ENCODE measurements at places on chromosomes 11 and 22.

- no peak for DNase-seq
Measured at GRCh38 chr22:26714971-26715370, 57.6 kb downstream of the MIAT start.

DNA sequence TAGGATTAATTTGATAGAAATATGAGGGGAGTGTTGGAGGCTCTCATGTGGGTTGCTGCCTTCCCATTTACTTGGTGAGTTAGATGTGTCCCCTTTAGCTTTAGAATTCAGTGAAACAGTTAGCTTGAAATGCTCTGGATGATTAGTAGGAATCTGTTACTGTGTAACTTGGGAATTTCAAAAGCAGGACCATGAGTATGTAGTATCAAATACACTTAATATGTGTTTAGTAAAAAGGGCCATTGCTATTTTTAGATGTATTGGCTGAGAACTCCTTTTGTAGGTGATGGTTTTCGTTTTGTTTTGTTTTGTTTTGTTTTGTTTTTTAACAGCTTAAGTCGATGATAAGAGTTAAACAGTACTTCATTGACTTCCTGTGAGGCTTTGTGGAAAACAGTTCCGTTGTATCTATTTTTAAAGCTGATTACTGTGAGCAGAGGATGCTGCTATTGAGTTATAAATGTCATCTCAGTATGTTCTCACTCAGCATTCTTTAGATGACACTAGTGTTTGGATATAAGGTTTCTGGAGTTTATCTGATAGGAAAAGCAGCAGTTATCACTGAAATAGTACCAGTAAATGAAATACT lies 53.5 kb downstream of the MCAM start:
- DNase-seq = no peak

- DNase-seq = no peak
Measured at GRCh38 chr11:118304568-118305248, at the start of gene CD3E. Gene CD3E, plus strand, starts transcription at chr11:118304730. Its CDS starts 223 bp downstream, at chr11:118304953.

- no peak for DNase-seq
Measured at GRCh38 chr22:36010882-36011281, 17.7 kb downstream of the RBFOX2 start.

- no peak for DNase-seq
Measured at GRCh38 chr22:50518606-50519005, 6.8 kb downstream of the SCO2 start.
